ENCODE measurements at places on chromosomes 7 and 10. TPM values are rescaled to one million over a fixed set of nuclear protein-coding genes. Genes with fewer than 3 reads are reported as not detected.
A peak's percentile ranks its signal among the peaks of the same experiment; 100 is the strongest.

DNA sequence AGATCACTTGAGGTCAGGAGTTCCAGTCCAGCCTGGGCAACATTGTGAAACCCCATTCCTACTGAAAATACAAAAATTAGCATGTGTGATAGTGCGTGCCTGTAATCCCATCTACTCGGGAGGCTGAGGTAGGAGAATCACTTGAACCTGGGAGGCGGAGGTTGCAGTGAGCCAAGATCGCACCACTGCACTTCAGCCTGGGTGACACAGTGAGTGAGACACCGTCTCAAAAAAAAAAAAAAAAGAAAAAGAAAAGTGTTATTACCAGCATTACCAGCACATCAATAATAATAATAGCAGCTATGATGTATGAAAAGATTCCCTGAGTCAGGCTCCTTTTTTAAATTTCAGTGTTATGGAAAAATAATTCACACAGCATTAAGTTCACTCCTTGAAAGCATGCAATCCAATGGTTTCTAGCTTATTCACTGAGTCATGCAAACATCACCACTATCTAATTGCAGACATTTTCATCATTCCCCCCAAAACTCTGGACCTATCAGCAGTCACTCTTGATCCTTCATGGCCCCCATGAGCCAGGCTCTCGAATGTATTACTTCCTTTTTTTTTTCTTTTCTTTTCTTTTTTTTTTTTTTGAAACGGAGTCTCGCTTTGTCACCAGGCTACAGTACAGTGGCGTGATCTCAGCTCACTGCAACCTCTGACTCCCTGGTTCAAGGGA, 228.4 kb downstream of the FANK1 start:
- DNase-seq = no peak

DNA sequence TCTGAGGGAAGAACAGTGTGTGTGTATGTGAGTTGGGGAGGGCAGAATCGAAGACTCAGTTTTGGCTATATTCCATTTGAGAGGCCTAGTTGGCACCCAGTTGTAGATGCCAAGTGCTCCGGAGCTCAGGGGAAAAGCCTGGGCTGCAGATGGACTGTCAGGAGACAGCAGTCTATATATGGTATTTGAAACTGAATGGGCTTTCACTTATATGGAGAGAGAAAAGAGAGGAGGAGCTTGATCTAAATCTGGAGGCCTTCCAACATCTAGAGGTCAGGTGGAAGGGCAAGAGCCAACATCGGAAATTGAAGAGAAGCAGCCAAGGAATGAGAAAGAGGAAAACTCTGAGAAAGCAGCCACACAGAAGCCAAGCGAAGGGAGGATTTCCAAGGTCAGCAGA, 350.8 kb upstream of the BMPER start:
- no peak for DNase-seq

- DNase-seq = no peak
Observed at GRCh38 chr10:61342858-61343572, 110.2 kb downstream of the TMEM26 start.

- no peak for DNase-seq
Observed at GRCh38 chr7:112202816-112203215, 3.4 kb downstream of the DOCK4 start.

DNA sequence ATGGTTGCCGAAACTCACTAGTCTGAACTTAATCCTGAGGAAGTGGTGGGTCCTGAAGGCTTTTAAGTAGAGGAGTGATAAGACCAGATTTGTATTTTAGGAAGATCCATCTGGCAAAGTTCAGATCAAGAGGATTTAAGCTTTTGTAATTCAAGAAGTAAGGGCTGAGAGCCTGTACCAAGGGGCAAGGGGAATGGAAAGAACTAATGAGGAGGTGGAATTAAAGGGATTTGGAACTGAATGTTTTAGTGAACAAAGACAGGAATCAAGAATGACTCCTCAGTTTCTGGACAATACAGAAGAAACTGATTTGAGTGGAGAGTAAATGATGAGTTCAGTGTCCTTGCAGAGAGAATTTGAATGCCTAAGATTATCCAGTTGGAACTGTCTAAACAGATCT, 249.0 kb downstream of the C7orf25 start:
- DNase-seq = no peak

GRCh38 chr7:140165422-140165821, 11.4 kb downstream of the KDM7A start:
- DNase-seq = no peak

DNA sequence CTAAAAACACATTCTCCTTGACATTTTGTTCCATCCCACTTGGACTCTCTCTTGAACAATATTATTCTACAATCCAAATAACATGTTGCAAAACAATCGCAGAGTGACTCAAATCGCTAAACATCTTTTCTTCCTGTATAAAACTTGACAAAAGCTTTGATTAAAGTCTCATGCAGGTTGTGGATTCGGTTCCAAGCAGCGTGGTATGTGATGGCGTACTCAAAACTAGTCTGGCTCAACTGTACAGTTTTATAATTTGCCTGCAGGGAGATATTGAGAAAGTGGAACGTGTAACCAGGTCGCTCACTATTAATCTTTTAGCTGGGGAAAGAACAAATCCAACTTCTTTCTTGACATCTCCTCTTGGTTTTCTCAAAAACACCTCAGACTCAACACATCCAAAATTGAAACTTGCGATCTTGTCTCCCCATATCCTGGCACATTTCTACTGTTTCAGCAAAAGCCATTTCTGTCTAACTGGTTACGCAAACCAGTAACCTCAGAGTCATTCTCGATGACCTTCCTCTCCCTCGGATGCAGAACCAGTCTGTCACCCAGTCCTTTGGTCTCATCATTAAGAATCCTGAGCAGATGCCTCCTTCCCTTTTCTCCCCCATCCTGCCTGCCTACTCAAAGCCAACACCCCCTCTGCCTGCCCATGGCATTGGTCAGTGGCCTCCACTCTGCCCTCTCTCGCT, 100.1 kb downstream of the CACNB2 start:
- DNase-seq = no peak

DNA sequence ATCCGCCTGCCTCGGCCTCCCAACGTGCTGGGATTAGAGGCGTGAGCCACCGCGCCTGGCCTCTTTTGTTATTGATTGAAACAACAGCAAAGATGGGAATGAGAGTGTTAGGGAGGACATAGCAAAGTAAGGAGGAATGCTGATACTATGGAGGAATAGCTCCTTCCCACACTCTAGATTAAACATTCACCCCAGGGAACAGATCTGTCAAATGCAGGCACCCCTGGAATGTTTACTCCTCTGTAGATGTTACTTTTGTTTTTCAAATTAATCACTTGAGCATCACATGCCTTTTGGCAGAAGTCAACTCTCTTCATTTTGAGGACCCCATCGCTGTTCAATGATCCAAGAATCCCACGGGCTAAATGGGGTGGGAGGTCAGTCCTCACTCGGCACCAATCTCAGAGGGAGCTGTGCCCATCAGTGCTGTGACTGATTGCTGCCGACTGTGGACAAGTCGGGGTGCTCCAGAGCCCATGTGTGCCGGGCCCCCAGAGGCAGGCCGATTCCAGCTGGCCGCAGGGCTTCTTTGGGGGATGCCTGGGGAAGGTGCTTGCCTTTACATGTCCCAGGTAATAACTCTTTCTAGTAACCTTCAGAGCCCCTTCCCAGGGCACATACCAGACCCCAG, 10.2 kb upstream of the COBL start:
- no peak for DNase-seq

DNA sequence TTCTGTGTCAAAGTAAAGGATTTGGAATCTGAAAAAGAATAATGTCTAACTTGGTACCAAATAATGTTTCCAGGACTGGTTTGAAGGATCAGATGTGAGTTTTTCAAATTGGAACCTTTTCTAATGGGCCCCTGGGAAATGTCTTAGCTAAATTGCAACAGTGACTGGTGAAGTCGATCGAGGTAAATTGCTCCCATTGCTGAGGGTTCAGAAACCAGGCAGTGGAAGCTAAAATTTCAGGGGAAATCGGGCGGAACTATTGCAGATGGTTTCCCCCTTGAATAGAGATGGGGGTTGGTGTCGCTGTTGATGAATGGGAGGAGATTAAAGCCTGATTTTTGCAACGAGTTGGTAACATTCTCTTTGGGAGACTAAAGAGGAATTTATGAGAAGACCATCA, 112.7 kb downstream of the SND1 start:
- no peak for DNase-seq

DNA sequence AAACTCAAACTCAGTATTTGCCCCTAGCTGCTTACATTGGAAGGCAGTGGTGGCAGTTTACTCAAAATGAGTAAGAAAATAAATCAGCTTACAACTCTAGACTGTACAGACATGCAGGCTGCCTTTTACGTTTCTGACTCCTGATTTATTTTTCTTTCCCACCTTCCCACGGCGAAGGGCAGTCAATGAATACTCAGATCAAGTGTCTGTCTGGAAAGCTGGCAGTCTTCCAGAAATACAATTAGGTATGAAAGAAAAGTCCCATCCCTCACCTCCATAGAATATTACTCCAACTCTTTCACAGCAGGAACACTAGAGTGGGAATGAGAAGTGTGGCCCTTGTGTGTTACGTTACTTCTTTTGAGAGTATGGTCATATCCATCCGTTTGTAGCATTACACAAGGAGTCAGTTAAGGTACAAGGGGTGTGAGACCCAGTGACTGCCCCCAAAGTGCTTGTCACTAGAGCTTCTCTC, 1.3 kb upstream of the PAPSS2 start:
- DNase-seq = no peak

DNA sequence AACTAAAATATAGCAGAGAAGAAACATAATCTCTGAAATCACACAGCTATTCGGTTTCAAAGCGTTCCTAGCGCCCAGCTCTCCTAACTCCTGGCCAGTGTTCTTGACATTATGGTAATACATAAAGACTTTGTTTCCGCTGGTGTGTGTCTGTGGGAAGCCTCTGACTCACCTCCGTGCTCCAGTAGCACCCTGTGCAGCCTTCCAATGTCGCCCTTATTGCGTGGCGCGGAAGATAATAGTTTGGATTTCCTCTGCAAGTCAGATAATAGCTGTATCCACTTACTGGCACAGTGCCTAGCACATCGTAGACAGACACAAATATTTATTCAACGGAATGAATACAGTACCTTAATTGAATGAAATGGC, 570 bp downstream of the BMS1 start:
- peak; percentile 22 for DNase-seq

- DNase-seq = no peak
Observed at GRCh38 chr7:74293577-74293908, 4.3 kb downstream of the CLIP2 start.

GRCh38 chr10:20890009-20890408, 7.1 kb downstream of the NEBL start:
- DNase-seq = no peak

GRCh38 chr7:51024867-51025266, 242.2 kb upstream of the GRB10 start:
- no peak for DNase-seq

DNA sequence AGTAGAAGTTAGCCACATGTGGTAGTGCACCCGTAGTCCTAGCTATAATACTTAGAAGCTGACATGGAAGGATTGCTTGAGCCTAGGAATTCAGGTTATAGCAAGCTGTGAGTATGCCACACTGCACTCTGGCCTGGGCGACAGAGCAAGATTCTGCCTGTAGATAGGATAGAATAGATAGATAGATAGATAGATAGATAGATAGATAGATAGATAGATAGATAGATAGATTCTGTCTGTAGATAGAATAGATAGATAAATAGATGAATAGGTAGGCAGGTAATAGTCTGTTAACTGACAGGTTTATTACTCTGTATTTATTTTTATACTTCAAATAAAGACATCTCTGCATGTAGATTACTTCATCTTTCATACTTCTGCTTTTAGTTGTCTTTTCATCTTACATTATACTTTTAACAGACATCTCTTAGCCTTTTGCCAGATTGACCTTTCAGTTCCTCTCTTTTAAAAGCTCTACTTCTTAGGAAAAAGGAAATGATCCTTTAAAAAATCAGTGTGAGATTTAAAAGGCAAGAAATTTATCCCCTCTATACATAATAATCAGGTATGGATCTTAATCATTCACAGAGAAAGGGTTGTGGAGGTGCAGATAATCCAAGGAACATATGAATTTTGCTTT, 31.8 kb downstream of the CCAR1 start:
- DNase-seq = no peak

GRCh38 chr10:131238669-131239280, 72.7 kb downstream of the TCERG1L start:
- no peak for DNase-seq

The PANK1 gene
- 35.5 TPM for total RNA-seq

The ATOH7 gene
- 0.41 TPM for total RNA-seq

The HHEX gene
- total RNA-seq = 0.82 TPM

The MKI67 gene
- total RNA-seq = 1.2 TPM

The GARIN1A gene
- 0.82 TPM for total RNA-seq

The EGR2 gene
- total RNA-seq = 1.6 TPM
